Activated naive CD4-positive, alpha-beta T cell (primary cell): ENCODE measurements at places on chromosomes 16 and 17.

DNA sequence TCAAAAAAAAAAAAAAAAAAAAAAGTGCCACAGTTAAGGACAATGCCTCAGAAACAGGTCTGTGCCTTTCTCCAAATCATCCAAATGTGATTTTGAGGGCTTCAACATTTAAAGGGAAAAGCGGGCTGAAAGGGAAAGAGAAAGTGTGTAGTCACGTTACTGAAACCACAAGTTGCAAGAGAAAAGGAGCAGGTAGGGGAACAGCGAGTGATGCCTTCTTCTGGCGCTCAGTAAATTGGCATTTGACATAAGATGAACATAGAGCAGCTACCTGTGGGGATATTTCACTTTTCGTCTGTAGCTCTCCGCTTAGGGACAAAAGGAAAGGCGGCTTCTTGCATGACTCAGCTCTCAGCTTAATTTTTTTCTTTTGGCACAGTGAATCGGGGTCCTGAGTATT lies 11.1 kb downstream of the CMTM2 start:
- no peak for DNase-seq

- no peak for DNase-seq
Observed at GRCh38 chr16:69171325-69172084, 15.5 kb upstream of the SNTB2 start.

DNA sequence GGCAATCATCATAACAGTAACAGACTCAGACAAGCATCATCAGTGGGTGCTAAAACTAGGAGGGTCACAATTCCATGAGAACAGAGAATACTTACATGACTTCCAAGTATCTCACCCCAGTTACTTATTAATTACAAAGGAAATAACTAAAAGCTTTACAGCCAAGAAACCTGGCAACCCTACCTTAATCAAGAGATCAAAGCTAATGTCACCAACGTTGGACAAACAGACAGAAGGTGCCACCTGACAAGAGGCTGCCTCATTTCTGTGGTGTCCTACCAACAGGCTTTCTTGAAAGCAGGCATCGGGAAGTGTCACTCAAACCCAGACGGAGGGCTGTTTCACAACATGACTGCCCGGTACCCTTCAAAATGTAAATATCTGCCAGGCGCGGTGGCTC lies 84.6 kb downstream of the RMI2 start:
- DNase-seq, result no peak

DNA sequence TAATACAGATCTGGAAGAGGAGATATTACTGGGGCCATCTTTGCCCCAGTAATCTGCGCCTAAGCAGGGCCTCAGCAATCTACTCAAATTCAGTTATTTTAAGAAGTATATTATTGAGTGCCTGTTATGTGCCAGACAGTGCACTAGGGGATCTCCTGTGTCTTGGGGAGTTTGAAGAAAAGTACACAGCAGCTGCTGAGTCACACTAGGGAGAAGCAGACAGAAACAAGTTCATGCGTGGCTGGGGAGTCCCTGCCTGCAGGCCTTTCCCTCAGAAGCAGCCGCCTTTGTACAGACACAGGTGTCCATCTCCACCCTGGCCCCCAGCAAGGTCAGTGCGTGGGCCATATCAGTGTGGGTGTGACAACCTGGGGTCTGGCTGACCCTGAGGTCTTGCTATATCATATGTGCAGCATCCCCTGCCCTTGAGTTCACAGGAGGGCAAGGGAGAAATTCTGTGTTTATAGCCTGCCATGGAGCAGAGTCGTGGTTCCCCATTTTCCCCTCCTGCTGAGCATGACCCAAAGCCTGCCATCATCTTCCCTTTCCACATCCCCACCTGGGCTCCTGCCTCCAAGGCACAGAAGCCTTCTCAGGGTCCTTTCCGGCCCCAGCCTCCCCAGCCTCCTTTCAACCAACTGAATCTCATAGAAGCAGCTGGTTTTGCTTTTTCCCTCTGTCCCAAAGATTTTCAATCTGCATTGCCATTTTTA lies 229.9 kb upstream of the SDK2 start:
- DNase-seq, result no peak

DNA sequence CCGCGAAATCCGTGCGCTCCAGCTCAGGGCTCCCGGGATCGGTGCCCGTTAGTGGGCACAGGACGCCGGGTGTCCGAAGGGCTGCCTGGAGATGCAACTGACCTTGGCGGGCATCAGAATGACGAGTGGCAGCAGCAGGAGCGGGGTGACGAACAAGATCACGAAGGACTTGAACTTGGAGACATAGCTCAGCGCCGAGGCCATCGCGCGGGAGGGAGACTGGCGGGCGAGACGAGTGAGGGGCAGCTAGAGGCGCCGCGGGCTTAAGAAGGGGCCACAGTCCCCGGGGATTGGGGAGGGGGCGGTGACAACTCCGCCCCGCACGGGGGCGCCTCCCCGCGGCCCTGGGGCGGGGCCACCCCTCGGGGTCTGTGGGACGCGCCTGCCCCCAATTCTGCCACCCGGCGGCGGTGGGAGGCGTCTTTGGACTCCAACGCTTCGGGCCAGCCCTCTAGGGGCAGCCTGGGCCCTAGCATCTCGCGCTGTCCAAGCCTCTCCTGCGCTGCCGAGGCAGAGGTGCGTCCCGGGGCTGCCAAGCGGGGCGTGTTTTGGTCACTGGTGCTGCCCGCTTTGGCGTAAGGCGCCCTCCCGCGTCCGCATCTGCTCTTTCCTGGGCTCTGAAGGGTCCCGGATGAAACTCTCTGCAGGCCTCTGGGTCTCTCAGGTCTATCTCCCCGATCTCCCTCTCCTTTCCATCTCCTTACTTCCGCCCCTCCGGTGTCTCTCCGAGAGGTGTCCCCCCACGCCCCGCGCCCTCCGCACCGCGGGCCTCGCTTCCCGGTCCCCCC lies at the start of gene SLC13A5:
SLC13A5 (minus strand) TSS at position 240 of the 788 bp plus-strand sequence; CDS start at position 204, 36 bp downstream.
- no peak for DNase-seq

DNA sequence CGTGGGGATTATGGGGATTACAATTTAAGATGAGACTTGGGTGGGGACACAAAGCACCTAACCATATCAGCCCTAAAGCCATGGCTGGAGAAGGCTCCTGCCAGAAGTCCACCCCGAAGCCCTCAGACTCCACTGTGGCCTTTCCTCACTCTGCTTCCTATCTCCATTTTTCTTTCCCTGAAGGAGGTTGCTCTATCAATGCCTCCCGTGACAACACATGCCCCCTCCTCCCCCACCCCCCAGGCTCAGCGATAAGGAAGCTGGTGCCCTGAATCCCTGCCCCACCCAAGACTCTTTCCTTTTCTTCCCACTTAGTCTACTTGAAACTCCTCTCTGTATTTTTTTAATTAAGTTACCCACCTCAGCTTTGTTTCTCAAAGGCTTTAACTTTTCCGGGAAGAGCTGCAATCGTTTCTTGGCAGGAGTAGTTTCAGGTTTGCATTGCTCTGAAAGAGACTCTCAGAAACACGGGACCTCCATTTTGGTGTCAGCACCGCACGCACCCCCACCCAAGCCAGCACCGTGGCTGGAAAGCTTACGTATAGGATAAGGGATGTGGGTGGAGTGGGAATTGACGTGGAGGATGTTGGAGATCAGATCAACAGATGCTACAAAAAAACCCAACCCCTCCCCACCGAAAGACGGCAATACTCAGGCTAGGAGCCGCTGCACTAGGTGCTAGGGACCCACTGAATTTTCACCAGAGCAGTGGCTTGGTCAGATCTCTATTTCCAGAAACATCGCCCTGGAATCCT lies 15.2 kb upstream of the CA4 start:
- DNase-seq, result no peak

GRCh38 chr16:5065813-5066212 lies at the start of gene C16orf89:
Gene C16orf89, minus strand, starts transcription at chr16:5065956. Its CDS starts 48 bp downstream, at chr16:5065908.
- no peak for DNase-seq

- peak; percentile 7 for DNase-seq
Observed at GRCh38 chr17:49696233-49696761, 11.5 kb downstream of the SLC35B1 start.

DNA sequence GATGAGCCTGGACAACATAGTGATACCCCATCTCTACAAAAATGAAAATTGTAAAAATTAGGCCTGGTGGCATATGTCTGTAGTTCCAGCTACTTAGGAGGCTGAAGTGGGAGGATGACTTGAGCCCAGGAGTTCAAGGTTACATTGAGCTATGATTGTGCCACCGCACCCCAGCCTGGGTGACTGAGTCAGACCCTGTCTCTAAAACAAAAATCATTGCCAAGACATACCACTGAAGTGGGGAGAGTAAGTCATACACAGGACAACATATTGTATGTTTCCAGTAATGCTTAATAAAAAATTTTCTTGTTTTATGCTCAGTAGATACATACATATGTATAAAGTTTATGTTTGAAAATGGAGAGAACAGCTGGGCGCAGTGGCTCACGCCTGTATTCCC lies 39.2 kb downstream of the NDE1 start:
- no peak for DNase-seq

DNA sequence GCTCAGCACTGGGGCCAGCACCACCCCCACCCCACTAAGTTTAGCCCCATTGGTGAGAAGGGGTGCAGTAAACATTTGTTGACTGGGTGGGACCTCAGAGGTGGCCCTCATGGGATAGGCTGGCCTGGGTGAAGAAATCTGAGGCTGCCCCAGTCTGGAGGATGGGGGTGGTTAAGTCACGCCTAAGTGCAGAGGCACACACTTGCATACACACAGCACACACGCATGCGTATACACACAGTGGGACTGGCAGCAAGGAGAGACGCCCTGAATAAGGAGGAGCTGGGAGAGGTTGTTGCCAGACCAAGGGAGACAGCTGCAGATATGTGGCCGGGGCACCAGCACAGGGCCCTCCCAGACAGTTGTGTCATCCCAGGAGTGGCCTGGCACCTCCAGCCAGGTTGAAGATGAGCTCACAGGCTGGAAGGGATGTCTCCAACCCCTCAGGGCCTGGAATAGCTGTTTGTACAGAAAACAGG lies 3.0 kb upstream of the BCAR1 start:
- DNase-seq, result no peak

- no peak for DNase-seq
Observed at GRCh38 chr17:79331492-79331891, 256.9 kb downstream of the ENGASE start.

DNA sequence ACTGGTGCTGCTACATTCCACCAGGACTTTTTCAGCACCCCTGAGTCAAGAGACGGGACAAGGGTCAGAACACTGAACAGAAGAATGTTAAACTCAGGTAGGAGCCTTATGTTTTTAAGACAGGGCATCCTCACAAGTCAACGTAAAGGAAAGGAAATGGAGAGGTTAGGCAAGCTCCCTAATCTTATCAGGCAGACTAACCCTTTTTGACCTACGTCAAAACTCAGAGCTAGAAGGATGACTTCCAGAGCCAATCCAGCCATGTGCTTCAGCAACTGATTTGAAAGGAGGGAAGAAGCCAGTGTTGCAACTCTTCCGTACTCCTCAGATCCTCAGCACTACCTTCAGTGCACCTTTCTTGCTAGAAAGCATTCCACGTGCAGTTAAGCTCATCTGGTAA lies 46.8 kb downstream of the REXO5 start:
- no peak for DNase-seq

- DNase-seq, result no peak
Observed at GRCh38 chr16:81548876-81549546, 104.4 kb downstream of the CMIP start.

DNA sequence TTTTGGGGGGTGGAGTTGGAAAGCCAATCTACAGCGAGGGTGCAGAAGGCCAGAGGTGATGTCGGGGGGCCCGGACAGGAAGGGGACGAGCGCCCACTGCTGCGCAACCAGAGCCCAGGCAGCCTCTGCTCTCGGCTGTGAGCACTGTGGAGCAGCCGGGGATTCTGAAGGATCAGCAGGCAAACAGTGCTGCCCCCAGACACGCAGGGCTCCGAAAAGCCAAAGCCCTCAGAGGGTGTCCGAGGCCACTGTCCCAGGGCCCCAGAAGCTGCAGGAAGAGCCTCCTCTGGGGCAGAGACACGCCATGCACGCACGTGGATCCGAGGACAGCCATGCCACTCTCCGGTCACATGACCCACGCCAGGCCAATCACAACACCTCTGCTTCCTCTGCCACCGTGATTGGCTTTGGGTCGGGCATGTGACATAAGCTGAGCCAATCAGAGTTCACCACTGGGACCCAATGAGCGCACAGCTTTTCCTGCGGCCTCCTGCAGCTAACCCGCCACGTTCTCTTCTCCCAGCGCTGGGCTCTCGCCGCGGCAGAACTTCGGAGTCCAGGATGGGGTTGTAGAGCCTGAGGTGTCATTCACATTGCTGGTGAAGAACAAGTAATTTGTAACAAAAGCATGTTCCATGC lies 40.7 kb downstream of the ACTG1 start:
- no peak for DNase-seq

DNA sequence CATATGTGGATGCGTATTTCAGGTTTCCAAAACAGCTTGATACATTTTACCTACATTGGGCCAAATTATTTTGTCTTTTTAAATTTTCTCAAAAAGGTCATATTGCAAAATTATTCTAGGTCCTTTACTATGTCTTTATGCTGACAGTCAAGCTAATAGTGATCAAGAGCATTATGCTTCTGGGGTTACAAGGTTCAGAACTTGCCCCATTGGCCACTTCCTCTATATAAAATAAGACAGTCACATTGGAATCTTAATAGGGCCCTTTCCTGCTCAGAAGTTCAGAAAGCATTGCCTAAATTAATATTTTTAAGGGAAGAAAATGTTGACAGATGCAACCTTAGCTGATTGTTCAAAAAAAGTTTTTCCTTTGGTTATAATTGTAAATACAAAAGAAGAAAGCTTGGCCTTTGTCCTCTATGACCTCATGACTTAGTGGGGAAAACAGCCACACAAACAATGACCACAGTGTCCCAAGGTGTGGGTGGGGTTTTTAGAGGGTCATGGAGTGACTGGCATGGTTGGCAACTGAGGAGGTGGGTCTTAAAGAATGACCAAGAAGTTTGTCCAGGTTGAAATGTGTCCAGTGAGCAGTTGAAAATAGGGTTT lies 11.8 kb upstream of the RAB11FIP4 start:
- no peak for DNase-seq

DNA sequence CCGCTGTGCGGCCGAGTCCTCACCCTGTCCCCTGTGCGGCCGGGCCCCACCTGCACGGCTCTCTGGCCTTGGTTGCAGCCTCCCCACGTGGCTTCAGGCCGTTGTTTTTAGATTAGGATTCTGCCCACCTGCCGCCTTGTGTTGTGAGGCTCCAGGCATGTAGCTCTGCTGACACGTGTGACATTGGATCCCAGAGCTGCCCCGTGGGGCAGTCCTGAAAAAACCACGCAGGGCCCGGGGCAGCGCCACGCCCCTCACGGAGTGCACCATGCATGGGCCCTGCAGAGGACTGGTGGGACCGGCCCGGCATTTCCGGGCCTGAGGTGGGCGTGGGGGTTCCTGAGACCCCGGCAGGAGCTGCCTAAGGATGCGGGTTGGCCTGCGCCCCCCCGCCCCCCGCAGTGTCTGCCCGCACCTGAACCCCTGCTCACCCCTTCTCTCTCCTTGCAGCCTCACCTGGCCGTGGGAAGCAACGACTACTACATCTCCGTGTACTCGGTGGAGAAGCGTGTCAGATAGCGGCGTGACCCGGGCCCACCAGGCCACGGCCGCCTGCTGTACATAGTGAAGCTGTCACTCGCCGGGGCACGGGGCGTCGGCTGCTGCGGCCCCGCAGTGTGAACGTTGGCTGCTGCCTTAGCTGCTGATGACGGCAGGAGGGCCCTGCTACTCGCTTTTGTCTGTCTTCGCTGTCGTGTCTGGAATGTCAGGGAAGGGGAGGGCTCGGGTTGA lies 27.7 kb upstream of the CHMP6 start:
- no peak for DNase-seq
